ENCODE measurements at places on chromosomes 12 and 14. TPM values are rescaled to one million over a fixed set of nuclear protein-coding genes. Genes with fewer than 3 reads are reported as not detected.
A peak's percentile ranks its signal among the peaks of the same experiment; 100 is the strongest.

The RTN1 gene
- 5.2 TPM for total RNA-seq

The KLRD1 gene
- 7.8 TPM for total RNA-seq

The KRT8 gene
- total RNA-seq = 815 TPM

The MAX gene
- 109 TPM for total RNA-seq

- no peak for DNase-seq
These were observed 25.6 kb downstream of the RAP1B start for GRCh38 chr12:68636268-68636667.

- no peak for DNase-seq
These were observed 9.3 kb upstream of the ITGA5 start for GRCh38 chr12:54428050-54429013.

GRCh38 chr14:26255213-26255612 is 342.6 kb downstream of the NOVA1 start:
- no peak for DNase-seq

GRCh38 chr14:72736308-72736707 is 157.6 kb downstream of the DPF3 start:
- DNase-seq = no peak

- DNase-seq = no peak
These were observed 124.6 kb downstream of the KTN1 start for GRCh38 chr14:55704654-55705053.

DNA sequence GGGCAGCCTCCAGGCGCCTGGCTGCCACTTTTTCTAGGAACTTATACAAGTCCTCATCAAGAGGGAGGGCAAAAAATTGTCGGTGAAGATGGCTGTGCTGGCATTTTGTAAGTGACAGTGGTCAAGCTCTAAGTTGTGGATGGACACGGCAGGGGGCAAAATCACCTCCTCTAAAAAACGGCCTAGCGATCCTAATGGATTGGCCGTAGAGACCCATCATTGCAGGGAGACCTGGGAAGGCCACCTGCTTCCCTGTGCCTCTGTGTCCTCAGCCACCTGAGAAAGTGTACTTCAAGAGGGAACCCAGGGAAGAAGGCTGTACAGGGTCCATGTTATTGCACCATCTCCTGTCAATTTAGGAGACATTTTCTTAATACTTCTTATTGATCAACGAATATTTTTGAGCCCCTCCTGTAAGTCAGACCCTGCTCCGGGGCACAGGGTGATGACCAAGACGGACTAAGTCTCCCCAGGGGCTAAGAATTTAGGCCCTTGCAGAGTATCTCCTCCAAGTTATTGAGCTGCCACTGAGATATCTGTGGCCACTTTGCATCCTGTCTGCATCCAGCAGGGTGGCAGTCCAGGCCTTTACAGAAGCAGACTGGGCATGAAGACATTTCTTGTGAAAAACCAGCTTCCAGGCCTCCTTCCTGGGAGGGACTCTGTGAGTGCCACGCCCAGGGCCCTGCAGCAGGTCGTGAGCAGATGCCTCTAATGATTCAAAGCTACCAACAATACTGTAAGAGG is 40.5 kb downstream of the PSMA6 start:
- DNase-seq = peak; percentile 66

GRCh38 chr14:42980419-42980818 is 1373.7 kb downstream of the LRFN5 start:
- DNase-seq = no peak

DNA sequence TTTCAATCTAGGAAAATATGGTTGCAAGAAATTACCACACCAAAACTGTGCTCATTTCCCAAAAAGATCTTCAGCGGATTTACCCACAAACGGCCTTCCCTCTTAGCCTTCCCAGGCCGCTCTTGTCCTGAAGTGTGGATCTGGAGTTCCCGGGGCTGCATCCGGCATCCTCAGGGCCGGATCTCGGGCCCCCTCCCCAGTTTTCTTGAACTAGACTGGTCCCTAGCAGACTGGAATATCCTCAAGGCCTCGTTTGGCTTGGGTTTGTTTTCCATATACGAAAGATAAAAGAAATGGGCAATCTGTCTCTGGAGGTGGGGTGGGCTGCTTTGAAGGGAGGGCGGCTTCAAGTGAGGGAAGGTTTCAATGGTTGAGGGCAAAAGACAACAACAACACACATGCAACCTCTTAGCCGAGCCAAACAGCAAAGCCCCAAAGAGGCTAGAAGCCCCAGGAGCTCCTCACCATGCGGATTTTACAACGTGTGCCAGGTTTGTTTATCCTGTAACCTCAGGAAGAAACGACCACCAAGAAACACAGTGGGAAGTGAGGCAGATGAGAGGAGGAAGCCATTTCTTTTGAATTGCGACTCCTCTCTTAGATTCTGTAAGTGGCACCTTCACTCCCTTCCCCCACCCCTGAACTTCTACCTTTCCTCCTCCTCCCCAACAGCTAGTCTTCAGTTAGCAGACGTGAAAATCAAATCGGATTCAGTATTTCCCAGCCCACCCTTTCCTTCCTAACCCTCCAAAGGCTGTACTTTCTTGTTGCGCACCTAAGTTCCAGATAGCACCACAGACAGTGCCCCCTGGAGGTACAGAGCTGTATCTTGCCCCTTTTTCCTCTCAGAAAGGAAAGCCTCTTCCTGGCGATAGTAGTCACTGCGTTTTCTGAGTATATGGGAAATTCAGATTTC is 2.6 kb downstream of the MYF6 start:
- no peak for DNase-seq

DNA sequence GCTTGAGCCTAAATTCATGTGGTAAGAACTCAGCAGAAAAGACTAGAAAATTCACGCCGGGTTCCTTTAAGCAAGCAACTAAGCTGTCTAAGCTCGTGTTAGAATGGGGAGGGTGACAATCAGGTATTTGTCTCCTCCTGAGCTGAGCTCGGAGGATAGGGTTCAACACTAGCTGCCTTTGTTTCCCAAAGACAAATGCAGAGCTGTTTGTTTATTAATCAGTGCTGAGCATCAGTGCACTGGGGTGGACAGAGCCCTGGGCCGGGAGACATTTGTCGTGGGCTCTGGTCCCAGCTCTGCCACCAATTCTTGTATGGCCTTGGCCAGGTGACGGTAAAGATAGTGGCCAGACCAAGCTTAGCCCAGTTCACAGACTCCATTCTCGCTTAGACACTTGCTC is 43.7 kb downstream of the DEGS2 start:
- DNase-seq = no peak

GRCh38 chr12:7144414-7145120 is 14.4 kb downstream of the CLSTN3 start:
- no peak for DNase-seq

GRCh38 chr12:51970904-51971646 is 19.6 kb downstream of the ACVR1B start:
- DNase-seq = no peak
